ENCODE measurements at places on chromosomes 7 and 10.

- no peak for DNase-seq
These were observed 207.2 kb upstream of the GPR26 start for GRCh38 chr10:123458933-123459332.

GRCh38 chr10:84191106-84191505, 3.2 kb upstream of the CDHR1 start:
- no peak for DNase-seq

DNA sequence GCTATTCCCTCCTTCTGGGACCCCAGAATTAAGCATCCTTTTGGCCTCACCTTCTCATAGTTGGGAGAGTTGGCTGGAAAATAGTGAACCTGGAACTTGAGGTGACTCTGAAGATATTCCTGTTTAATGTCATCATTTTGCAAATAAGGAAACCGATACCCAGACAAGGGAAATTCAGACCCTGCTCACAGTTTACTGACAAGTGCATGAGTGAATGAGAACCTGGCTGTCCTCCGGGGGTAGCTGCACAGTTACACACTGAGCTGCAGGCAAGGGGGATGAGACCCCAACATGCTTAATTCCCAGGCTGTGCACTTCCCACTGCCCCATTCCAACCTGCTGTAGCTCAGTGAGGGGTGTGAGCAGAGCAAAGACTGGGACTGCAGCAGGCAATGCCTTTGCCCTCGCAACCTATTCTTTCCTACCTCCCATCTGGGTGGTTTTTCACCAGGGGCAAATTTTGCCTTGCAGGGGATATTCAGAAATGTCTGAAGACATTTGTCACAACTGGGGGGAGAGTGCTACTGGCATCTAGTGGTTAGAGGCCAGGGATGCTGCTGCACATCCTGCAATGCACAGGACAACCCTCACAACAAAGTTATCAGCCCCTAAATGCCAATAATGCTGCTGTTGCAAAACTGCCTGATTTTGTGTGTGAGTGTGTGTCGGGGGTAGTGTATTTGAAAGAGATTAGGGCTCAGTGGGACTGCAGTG, 136.2 kb downstream of the SORCS3 start:
- no peak for DNase-seq

DNA sequence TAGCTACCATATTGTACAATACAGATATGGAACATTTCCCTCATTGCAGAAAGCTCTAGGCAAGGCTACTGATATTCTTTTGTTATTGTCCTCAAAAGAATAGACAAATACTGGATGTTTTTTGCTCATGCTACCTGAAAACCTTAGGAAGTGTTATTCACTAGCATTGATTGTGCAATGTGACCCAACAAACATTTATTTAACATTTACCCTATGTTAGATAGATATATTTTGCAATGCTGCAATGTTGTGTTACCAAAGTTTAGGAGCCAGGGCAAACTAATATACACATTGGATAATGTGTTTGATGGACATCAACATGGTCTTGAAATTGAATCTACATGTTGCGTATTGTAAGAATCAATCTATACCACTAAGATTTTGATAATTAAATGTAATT, 112.8 kb upstream of the CREB5 start:
- no peak for DNase-seq

DNA sequence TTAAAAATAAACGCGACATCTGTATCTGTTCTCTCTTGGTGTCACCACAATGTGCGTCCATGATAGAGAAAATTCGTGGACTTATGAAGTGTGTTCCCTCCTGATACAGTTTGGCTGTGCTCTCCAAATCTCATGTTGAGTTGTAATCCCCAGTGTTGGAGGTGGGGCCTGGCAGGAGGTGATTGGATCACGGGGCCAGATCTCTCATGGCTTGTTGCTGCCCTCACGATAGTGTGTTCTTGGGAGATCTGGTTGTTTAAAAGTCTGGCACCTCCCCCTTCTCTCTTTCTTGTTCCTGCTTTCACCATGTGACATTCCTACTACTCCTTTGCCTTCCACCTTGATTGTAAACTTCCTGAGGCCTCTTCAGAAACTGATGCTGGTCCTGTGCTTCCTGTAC, 229.4 kb upstream of the MYO3A start:
- no peak for DNase-seq

DNA sequence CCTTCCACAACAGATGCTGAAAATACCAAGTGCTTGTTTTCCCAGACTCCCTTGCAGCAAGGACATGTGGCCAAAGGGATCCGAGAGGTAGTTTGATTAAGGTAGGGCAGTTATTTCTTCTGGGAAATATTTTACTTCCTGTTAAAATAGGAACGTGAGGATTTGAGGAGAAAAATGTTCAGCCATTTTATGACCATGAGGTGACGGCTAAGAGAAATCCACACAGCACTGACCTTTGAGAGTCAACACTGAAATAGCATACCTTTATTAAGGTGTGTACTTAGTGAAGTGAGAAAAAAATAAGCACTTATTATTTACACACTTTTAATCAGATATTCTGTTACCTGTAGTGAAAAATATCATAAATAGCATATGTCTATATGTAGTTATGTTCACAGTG, 133.9 kb downstream of the PPP1R3A start:
- no peak for DNase-seq

Data from fibroblast of pulmonary artery (primary cell).